ENCODE measurements at places on chromosomes 5 and 9. TPM values are rescaled to one million over a fixed set of nuclear protein-coding genes. Genes with fewer than 3 reads are reported as not detected.
A peak's percentile ranks its signal among the peaks of the same experiment; 100 is the strongest.

GRCh38 chr5:146426853-146427618, 20.1 kb upstream of the TCERG1 start:
- peak; percentile 37 for DNase-seq

DNA sequence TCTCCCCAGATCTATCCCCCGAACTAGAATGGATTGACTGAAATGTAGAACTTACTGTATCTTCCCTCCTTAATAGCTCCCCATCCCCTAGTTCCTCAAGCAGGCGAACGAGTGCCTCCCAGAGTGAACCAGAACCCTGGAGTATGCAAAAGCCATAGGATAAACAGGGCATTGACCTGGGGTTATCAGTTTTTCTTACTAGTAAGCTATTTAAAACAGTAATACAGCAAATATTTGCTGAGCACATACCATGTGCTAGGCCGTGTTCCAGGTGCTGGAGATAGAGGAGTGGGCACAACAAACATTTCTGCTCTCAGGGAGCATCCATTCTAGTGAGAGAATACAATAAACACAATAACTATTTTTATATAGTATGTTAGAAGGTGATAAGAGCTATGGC, 1.8 kb downstream of the SKP2 start:
- DNase-seq, result no peak

Gene C5
- 15.0 TPM for polyA plus RNA-seq

Gene TAF1L
- 0.08 TPM for polyA plus RNA-seq

Gene SPINK13
- 0.23 TPM for polyA plus RNA-seq

Gene MOB3B
- 24.6 TPM for polyA plus RNA-seq
